ENCODE measurements at places on chromosomes 5 and 9. TPM values are rescaled to one million over a fixed set of nuclear protein-coding genes. Genes with fewer than 3 reads are reported as not detected.

Gene MEGF10
- 0.52 TPM for total RNA-seq

Gene PRSS3
- total RNA-seq, result not detected

- no peak overlapping the region for H3K27ac ChIP-seq
- no peak overlapping the region for H3K4me3 ChIP-seq
- no peak for DNase-seq
- no peaks in the 10 kb centered on the region for H3K27me3 ChIP-seq
These were observed 5.4 kb upstream of the HBEGF start for GRCh38 chr5:140351609-140352334.

DNA sequence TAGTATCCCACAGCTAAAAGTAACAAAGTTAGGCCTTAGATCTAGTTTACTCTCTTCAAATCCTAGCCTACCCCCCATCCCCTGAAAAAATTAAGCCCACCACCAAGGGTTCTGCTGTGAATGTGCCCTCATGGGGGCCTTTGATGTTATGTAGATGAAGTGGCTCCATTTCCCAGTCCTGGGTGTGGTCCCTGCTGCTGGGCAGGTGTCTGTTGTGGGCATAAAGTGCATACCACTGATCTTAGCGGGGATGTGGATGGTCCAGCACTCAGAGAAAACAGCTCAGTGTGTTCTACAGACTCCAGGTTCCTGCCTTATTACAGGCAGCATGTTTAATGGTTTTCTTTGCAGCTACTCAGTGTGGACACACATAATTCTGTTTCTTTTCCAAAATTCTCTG is 1.9 kb downstream of the PCBD2 start:
- H3K27ac ChIP-seq, result no peak overlapping the region
- H3K27me3 ChIP-seq, result no peaks in the 10 kb centered on the region
- no peaks in the 10 kb centered on the region for H3K36me3 ChIP-seq
- H3K4me1 ChIP-seq, result no peaks in the 10 kb centered on the region
- H3K4me3 ChIP-seq, result no peak overlapping the region

- no peaks in the 10 kb centered on the region for H3K36me3 ChIP-seq
- no peaks in the 10 kb centered on the region for H3K27me3 ChIP-seq
These were observed 23.5 kb downstream of the DAB2IP start for GRCh38 chr9:121674952-121675351.

DNA sequence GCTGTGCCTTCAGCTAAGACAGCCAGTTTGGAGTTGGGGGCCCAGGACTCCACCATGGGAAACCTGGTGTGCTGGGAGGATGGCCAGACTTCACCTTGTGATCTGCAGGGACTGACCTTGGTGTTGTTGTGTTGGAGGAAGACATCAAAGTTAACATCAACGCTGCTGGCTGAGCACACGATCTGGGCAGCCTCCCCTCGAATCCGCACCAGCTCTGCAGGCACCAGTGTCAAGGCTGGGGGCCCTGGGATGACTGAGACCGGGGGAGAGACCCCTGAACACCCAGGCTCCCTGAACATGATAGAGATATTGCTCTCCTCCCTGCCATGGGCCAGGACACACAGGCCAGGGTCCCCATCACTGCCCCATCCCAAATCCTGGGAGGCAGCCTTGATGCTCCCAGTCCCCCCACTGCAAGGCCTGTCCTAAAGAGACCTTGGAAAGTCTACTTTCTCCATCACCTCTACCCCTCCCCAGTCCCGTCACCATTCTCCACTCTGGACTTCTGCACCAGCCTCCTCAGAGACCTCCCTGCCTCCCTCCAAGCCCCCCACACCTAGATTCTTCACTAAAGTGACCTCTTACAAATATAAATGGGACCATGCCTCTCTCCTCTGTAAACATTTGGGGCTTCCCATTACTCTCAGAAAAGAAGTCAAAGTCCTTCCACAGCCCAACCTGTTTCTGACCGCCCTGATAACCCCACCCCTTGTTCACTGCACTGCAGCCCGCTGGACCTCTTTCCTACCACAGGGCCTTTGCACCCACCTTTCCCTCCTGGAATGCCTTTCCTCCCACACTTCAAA is 8.2 kb downstream of the CSF1R start:
- H3K36me3 ChIP-seq, result no peaks in the 10 kb centered on the region
- peak; percentile 38 for DNase-seq
- H3K4me1 ChIP-seq, result no peaks in the 10 kb centered on the region
- no peak overlapping the region for H3K27ac ChIP-seq

GRCh38 chr9:107690021-107690420 is 200.5 kb upstream of the KLF4 start:
- H3K4me1 ChIP-seq, result no peaks in the 10 kb centered on the region
- H3K27ac ChIP-seq, result no peak overlapping the region
- H3K4me3 ChIP-seq, result no peak overlapping the region
- no peak for DNase-seq
- H3K36me3 ChIP-seq, result no peaks in the 10 kb centered on the region

DNA sequence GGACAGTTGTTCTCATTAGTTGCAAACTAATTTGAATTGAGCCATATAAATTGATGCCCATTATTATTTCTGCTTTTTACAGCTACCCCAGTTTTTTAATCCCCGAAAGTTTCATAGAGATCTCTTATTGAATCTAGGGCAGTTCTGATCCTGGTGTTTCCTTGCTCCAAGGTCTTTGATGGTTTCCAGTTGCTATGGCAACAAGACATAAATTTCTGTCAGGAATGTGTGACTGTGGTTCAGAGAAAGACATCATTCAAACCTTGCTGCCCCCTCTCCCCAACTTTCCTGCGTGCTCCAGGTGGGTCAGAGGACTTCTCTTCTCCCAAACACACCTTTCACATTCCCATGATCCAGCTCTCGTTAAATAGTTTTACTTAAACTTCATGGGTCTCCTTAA is 63.4 kb downstream of the TAF11L14 start:
- no peak overlapping the region for H3K27ac ChIP-seq
- H3K4me3 ChIP-seq, result no peak overlapping the region
- DNase-seq, result no peak
- H3K4me1 ChIP-seq, result no peaks in the 10 kb centered on the region

GRCh38 chr9:102700936-102701335 is 294.2 kb upstream of the CYLC2 start:
- no peak overlapping the region for H3K27ac ChIP-seq
- no peak overlapping the region for H3K4me3 ChIP-seq
- H3K36me3 ChIP-seq, result no peaks in the 10 kb centered on the region
- no peaks in the 10 kb centered on the region for H3K4me1 ChIP-seq

GRCh38 chr9:123481209-123481865 is 125.3 kb downstream of the CRB2 start:
- H3K4me3 ChIP-seq, result no peak overlapping the region
- H3K4me1 ChIP-seq, result no peaks in the 10 kb centered on the region
- H3K27me3 ChIP-seq, result no peaks in the 10 kb centered on the region
- no peak overlapping the region for H3K27ac ChIP-seq

DNA sequence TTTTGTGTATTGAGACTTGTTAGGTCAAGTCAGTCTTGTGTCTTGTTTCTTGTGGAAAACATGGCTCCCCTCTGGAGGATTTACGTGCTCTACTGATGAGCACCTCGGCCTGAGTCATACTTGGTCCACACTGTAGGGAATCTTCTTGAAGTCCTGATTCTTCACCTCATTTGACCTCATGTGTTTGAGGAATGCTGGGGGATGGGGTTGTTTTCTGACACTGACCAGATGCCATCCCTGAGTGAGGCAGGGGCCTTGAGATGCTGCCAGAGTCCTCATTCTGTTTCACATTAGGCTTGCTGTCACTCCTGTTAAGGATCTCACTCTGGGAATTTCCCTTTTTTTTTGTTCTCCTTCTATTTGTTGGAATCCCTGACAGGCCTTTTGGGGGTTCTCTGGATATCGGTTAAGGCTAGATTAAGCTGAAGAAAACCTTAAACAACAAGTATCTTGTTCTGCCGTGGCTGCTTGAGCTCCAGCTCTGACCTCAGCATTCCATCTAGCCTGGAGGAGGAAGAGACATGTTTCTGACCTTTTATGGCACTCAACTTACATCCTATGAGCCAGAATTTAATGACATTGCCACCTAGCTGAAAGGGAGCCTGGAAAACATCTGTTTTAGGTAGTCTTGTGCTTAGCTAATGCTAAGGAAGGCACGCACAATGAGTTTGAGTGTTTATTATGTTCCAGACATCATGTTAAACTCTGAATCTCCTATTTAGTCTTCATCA is 20.6 kb downstream of the TCOF1 start:
- H3K4me3 ChIP-seq, result no peak overlapping the region
- H3K27me3 ChIP-seq, result no peaks in the 10 kb centered on the region
- DNase-seq, result no peak
- H3K27ac ChIP-seq, result no peak overlapping the region
- no peaks in the 10 kb centered on the region for H3K4me1 ChIP-seq

DNA sequence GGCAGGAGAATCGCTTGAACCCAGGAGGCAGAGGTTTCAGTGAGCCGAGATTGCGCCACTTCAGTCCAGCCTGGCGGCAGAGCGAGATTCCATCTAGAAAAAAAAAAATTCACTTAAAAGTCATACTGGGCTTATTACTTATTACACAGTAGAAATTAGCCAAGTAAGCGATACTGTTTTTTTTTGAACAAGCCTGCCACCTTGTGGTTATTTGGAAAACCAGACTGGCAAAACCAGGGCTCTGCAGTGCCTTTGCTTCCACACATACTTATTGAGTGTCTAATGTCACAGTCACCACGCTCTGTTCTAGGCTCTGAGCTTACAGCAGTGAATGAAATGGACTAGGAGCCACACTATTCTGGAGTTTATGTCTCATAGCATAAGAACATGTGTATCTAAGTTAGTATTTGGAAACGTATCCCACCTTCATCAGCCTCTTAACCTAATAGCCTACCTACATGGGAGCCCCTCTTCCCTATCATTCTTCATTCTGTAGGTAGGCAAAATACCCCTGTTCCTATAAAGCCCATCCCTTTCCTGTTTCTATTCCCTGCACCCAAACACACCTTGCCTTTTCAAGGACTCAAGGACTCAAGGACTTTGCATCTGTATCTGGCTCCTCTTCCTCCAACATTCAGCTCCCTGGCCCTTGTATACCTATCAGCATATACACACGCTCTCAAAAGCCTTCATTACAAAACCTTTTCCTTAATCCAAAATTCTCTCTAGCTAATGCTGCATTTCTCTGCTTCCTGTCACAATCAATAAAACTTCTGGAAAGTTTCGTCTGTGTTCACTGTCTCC is 13.9 kb upstream of the BASP1 start:
- H3K27me3 ChIP-seq, result no peaks in the 10 kb centered on the region
- H3K36me3 ChIP-seq, result no peaks in the 10 kb centered on the region
- no peak overlapping the region for H3K27ac ChIP-seq
- H3K4me1 ChIP-seq, result no peaks in the 10 kb centered on the region
- DNase-seq, result no peak

DNA sequence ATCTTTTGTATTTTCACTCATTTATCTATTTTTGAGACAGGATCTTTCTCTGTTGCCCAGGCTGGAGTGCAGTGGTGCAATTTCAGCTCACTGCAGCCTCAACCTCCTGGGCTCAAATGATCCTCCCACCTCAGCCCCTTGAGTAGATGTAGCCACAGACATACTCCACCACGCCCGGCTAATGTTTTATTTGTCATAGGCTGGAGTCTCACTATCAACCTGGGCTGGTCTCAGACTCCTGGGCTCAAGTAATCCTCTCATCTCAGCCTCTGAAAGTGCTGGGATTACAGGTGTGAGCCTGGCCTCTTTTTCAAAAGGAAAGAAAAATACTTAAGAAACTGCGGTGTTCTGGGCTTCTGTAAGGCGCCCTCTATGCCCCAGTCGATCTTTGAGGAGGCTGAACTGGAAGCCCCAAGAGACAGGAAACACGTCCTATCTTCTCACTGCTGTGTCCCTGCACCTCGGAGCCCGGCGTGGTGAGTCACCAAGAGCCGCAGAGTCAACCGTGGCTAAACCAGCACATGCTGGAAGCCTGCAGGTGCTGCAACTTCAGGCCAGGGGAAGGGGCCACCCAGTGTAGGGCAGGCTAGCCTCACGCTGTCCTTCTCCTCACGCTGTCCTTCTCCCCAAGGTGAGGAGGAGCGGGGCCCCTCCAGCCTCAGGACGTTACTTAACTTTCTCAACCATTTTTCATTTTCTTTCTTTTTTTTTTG is 15.2 kb upstream of the LHX3 start:
- DNase-seq, result no peak
- H3K27ac ChIP-seq, result no peak overlapping the region
- no peaks in the 10 kb centered on the region for H3K36me3 ChIP-seq
- no peak overlapping the region for H3K4me3 ChIP-seq
- H3K4me1 ChIP-seq, result no peaks in the 10 kb centered on the region

DNA sequence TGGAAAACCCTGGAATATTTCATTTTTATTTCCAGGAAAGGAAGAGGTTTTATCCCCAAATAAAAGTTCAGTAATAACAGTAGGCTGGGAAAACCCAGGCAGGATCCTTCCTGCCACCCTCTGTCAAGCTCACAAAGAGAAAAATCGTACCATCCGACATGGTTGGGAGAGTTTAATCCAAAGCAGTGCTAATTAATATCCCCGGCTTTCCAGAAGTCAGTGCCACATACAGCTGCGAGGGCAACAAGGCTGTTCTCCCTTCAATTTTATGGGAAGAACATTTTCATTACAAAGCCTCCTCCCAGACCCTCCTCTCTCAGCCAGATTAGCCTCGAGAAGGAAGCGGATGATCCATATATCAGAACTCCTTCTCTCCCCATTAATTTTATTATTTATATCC is 95.5 kb downstream of the PAX5 start:
- H3K27ac ChIP-seq, result no peak overlapping the region
- no peak for DNase-seq
- no peaks in the 10 kb centered on the region for H3K36me3 ChIP-seq
- no peaks in the 10 kb centered on the region for H3K4me1 ChIP-seq

- no peak overlapping the region for H3K4me3 ChIP-seq
- H3K4me1 ChIP-seq, result peaks cover 4% of the 10 kb centered on the region
- H3K27ac ChIP-seq, result no peak overlapping the region
- no peaks in the 10 kb centered on the region for H3K27me3 ChIP-seq
- no peaks in the 10 kb centered on the region for H3K36me3 ChIP-seq
These were observed 88.7 kb downstream of the CFAP90 start for GRCh38 chr5:7762267-7762666.

DNA sequence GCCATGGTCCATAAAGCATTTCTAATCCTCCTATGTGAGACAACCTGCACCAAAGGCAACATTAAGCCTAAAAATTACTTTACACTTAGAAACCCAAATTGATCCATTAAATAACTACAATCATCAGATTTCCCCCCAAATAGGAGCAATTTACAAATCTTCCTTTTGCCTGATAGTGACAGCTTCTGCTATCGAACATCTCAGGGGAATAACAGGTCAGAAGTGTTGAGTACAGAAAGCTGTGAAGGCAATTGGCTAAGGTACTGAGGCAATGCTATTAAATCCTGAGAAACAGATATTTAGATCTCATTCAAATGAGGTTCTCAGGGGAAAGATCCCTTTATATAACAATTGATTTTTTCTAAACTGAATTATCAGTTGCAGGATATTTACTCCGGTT is 141.1 kb downstream of the PIK3R1 start:
- no peaks in the 10 kb centered on the region for H3K36me3 ChIP-seq
- no peaks in the 10 kb centered on the region for H3K4me1 ChIP-seq
- H3K27me3 ChIP-seq, result no peaks in the 10 kb centered on the region
- no peak for DNase-seq
- H3K27ac ChIP-seq, result no peak overlapping the region

DNA sequence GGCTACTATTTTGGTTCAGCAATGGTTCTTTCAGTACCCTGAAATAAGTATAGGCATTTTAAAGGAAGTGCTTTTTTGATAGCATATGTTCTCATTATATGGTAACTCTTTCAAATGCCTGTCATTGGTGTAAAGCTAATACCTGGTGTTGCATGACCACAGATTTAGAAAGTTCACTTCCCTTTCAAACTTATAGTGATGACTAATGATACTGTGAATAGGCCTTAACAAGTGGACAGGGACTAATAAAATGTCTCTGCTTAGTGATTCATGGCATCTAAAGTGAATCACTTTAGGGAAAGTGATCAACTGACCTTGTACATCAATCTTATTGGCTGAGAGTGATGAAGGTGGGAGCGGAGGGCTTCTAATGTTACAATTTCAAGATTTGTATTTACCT is 21.6 kb downstream of the MRPL22 start:
- H3K27ac ChIP-seq, result no peak overlapping the region
- no peaks in the 10 kb centered on the region for H3K4me1 ChIP-seq
- H3K4me3 ChIP-seq, result no peak overlapping the region
- H3K36me3 ChIP-seq, result no peaks in the 10 kb centered on the region
- H3K27me3 ChIP-seq, result no peaks in the 10 kb centered on the region
